Stimulated activated CD4-positive, alpha-beta T cell treated with anti-CD3 and anti-CD28 coated beads, Interleukin-1b, Interleukin-23, amount 100 ng/mL, for 1 hour (primary cell): ENCODE measurements at places on chromosomes 12 and 14.

DNA sequence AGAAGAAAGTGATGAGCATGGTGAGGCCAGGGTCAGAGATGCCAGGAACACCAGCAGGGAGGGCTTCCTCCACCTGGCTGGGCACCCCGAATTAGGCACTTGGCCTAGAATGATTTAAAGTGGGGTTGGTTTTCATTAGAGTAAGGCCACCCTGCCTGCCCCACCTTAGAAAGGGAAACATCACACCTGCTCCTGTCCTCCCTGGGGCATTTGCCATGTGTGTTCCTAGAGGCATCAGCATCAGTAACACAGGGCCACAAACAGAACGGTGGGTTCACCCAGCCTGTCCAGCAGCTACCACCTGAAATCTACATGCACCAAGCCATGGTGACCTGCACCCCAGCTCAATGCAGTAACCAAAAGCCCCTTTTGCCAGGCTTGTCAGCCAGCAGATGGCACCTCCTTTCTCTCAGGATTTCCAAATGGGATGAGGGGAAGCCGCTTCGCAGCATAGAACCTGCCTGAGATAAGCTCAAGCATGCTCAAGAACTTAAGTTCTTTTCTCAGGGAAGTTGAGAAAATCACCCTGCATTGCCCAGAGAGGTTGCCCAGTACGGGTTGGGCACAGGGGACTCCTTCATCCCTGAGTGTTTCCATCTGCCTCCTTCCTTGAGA lies 338.8 kb downstream of the DPF3 start:
- DNase-seq: no peak

DNA sequence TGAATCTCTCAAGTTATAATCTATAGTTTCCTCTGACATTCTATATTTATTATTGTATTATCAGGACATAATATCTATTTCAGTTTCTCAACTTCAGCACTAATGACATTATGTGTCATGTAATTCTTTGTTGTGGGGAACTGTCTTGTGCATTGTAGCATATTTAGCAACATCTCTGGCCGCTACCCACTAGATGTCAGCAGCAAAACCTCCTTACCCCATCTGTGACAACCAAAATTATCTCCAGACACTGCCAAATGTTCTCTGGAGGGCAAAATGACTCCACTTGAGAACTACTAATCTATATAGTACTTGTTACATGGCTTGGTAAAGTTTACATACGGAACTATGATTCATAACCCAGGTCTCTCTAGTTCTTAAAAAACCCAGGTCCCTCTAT lies 110.2 kb downstream of the RASSF9 start:
- DNase-seq: no peak

GRCh38 chr14:43183916-43184315 lies 1323.2 kb downstream of the FSCB start:
- DNase-seq: no peak

GRCh38 chr12:20268771-20269170 lies 99.6 kb upstream of the PDE3A start:
- DNase-seq: no peak

DNA sequence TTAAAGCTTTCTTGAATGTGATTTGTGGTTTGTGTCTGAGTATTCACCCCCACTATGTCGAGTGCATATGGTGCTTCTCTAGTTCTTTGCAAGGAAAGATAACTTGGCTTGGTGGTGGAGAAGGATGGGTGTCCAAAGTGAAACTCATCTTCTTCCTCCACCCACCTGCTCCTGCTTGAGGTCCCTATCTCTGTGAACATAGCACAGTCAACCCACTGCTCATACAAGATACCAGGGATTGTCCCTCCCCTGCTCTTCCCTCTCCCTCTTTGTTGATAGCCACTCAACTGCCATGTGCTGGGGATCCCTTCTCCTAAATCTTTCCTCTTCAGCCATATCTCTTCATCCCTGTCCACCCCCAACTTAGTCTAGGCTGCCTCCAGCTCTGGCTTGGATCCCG lies 176.5 kb downstream of the ASCL4 start:
- DNase-seq: no peak

GRCh38 chr12:63814146-63814772 lies 30.2 kb upstream of the SRGAP1 start:
- DNase-seq: no peak

GRCh38 chr14:93015505-93015904 lies 92.6 kb downstream of the CHGA start:
- DNase-seq: no peak

DNA sequence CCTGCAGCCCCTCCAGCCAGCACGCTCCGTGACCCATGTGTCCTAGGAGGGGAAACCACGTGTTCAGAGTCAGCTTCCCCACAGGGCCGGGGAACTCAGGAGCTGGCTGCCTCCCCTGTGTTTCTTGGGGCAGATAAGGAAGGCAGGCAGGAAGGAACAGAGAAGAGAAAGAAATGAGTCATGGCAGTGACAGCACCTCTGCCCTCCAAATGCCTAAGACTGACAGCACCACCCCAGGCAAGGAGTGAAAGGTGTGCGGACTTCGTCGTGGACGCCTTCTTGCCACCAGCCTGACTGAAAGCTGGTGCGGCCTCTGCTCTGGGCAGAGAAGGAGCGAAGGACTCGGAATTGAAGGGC lies 167.0 kb upstream of the FKBP4 start:
- no peak for DNase-seq

DNA sequence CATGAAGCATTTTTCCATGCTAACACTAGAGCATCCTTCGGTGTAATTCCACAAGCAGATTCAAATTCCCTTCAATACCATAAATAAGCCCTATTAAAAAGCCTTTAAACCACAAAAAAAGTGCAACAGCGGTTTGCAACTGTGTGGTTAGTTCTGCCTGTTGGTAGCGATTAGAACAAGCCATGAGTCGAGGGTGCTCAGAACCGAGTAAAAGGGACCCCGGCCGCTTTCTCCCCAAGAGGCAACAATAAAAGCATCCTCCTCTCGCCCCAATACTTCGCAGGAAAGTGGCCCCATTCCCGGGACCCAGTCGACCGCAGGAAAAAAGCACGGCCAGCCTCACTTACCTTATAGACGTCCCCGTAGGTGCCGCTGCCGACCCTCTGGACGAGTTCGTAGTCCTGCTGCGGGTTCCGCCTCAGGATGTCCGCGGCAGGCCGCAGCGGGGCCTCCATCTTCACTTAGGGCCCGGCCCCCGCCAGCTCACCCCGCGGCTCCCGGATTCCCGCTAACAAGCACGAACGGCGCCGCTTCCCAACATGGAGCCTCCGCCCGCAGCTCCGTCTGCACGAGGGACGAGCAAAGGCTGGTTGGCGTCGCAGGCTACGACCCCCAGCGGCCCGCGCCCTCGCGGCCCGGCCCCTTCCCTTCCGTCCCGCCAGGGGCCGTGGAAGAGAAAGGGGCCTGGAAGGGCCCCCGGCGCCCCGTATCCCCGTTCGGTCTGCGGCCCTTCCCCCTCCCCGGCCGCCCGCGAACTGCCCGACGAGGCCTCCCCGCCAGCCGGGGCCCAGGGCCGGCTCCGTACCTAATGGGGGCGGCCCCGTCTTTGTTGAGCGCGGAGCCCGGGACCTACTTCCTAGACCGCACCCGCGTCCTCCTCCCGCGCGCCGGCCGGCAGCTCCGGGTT lies 521 bp downstream of the MAP4K5 start:
- no peak for DNase-seq

DNA sequence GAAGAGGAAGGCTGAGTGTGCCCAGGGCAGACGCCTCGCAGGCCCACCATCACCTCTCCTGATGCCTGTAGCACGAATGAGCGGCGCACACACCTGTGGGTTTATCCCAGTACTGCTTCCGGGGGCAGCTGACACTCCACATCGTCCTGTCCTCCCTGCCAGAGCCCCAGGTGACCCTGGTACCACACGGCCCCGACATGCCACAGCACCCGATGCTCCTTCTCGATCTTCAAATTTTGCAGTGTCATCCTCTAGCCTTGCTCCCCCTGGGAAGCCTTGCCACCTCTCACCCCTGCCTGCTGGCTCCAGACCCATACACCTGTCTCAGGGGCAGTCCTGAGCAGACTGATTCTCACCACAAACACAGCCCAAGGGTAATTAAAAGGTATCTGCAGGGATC lies 40.6 kb downstream of the ANO2 start:
- DNase-seq: no peak

DNA sequence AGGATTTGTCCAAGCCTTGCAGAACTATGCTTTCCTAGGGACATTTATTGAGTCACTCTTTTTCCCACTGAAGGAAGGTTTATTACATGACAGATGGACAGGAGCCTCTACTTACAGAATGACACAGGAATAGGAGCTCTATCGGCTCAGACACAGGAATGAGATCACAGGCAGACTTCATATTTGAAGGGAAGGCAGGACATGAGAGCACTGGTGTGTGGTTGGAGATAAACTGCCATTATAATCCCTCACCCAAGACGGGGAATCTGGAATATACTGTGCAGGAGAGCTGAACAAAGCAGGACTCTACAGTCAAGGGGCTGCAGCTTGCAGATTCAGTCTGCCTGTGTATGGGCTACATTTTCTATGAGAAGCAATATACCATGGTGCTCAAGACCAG lies 26.8 kb upstream of the IL22 start:
- DNase-seq: no peak

- no peak for DNase-seq
Observed at GRCh38 chr12:62657363-62657632, 190.7 kb downstream of the MON2 start.

DNA sequence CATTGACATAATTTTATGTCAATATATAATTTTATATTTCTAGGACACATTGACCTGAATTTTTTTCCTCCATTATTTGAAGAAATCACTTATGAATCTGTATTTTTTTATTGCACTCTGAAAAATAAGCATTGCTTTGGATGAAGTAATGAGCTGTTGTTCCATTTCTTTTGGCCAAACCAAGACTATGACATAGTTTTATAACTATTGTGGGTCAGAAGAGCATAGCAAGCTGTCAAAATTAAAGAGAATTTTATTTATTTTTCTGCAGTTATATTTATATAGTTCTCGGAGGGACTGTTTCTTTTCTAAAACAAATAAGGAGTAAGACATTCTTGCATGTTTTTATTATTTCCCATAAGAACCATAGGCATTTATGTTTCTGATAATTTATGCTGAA lies 8.5 kb downstream of the C12orf75 start:
- no peak for DNase-seq

GRCh38 chr12:238116-238515 lies 24.2 kb upstream of the SLC6A12 start:
- DNase-seq: no peak

DNA sequence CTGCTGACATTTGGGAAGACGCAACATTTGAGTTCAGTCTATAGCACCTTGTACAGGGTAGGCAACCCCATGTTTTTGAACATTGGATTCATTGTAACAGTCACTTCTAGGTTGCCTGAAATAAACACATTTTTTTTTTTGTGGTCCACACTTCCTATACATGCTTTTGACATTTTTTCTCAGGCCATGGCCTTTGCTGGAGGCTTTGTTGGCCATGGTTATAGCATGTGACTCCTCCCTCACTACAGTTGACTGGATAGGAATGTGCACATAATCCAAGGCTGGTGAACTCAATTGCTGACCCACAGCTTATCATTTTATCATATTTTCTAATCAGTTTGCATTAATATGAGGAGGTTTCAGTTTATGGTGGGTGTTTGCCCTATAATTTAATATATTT lies 60.6 kb downstream of the TMEM117 start:
- DNase-seq: no peak

DNA sequence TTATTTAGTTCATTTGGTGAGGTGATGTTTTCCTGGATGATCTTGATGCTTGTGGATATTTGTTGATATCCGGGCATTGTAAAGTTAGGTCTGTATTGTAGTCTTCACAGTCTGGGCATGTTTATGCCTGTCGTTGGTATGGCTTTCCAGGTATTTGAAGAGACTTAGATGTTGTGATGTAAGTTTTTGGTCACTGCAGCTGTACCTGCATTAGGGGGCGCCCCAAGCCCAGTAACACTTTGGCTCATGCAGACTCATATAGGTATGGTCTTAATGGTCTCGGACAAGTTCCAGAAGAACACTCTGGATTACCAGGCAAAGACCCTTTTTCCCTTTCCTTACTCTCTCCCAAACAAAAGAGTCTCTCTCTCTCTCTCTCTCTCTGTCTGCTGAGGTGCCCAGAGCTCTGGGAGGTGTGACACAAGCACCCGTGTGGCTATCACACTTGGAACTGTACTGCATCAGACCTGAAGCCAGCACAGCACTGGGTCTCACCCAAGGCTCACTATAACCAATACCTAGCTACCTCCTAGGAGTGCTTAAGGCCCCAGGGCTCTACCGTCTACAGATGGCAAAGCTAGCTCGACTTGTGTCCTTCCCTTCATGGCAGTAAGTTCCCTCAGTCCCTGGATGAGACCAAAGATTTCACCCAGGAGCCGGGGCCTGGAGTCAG lies 425.8 kb upstream of the ATXN7L3B start:
- DNase-seq: no peak

GRCh38 chr12:45601390-45601789 lies 128.1 kb upstream of the ARID2 start:
- DNase-seq: no peak

DNA sequence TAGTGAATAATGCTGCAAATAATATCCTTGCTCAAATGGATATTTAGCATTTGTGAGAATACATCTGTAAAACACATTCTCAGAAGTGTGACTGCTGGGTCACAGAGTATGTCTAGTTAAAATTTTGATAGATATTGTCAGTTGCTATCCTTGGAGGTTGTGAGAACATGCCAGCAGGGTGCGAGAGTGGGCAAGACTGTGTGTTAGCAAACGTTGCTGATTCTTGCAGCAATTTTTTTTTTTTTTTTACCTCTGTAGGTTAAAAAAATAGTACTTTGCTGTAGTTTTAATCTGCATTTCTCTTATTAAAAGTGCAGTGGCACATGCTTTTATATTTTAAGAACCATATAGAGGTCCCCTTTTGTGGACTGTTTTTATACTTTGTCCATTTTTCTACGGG lies 4.5 kb upstream of the NYNRIN start:
- no peak for DNase-seq

GRCh38 chr14:80770114-80770908 lies 171.2 kb downstream of the CEP128 start:
- DNase-seq: no peak

DNA sequence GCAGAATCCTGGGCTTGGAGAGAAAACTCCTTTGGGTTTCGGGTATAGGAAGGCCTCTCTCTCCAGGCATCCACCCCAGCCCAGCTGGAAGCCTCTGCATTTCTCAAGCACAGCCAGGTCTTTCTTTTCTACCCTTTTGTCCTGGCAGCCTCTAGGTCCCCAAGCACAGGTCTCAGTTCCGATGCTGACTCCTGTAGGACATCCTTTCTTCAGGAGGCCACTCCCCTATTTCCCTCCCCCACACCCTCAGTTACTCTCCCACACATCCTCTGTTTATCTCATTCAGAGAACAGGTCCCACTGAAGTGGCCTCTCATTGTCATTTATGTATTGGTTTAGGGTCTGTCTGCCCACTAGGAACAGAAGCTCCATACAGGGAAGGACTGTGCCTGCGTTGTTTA lies 352.6 kb downstream of the VRK1 start:
- DNase-seq: no peak
